A549 treated with Mapracorat at 1 μM for 4 hours (cell line): ENCODE measurements at places on chromosomes 12 and 14. TPM values are rescaled to one million over a fixed set of nuclear protein-coding genes. Genes with fewer than 3 reads are reported as not detected.

The NINJ2 gene
- 0.36 to 0.89 TPM (median 0.46 TPM) in 5 replicates for total RNA-seq

The AKAP6 gene
- total RNA-seq, result 0.30 to 0.55 TPM (median 0.47 TPM) in 5 replicates

The STX2 gene
- 20.0 to 27.6 TPM (median 26.0 TPM) in 5 replicates for total RNA-seq

The KIF5A gene
- 0.13 to 0.29 TPM (median 0.20 TPM) in 5 replicates for total RNA-seq

The KRT6C gene
- not detected in 5 replicates for total RNA-seq

The PMEL gene
- 1.1 to 1.5 TPM (median 1.1 TPM) in 5 replicates for total RNA-seq

The CLEC2A gene
- total RNA-seq, result not detected in 5 replicates

The CPNE6 gene
- not detected in 5 replicates for total RNA-seq

The ZNF891 gene
- 0.28 to 0.41 TPM (median 0.31 TPM) in 5 replicates for total RNA-seq

The SMOC1 gene
- 14.9 to 22.8 TPM (median 17.4 TPM) in 5 replicates for total RNA-seq

The PAH gene
- total RNA-seq, result not detected in 5 replicates

The OAS1 gene
- total RNA-seq, result 29.0 to 44.5 TPM (median 40.3 TPM) in 5 replicates

The DPF3 gene
- total RNA-seq, result 0.10 to 0.72 TPM (median 0.24 TPM) in 5 replicates

The MAP1LC3B2 gene
- total RNA-seq, result 0.67 to 1.8 TPM (median 1.1 TPM) in 5 replicates

The HSPB8 gene
- 14.1 to 21.0 TPM (median 16.5 TPM) in 5 replicates for total RNA-seq

The STXBP6 gene
- total RNA-seq, result 1.8 to 2.5 TPM (median 2.0 TPM) in 5 replicates
